ENCODE measurements at places on chromosomes 12 and 14. TPM values are rescaled to one million over a fixed set of nuclear protein-coding genes. Genes with fewer than 3 reads are reported as not detected.

REM2 gene
- under 0.01 TPM for total RNA-seq

MVK gene
- total RNA-seq = 28.8 TPM

PTHLH gene
- 0.40 TPM for total RNA-seq

FITM1 gene
- total RNA-seq = not detected

KRT2 gene
- total RNA-seq = not detected

STAC3 gene
- 1.2 TPM for total RNA-seq

SERPINA12 gene
- total RNA-seq = not detected

ANKS1B gene
- 6.9 TPM for total RNA-seq

DENR gene
- 64.9 TPM for total RNA-seq

PIWIL1 gene
- not detected for total RNA-seq

Measured in renal cortical epithelial cell (primary cell).